HS-5 (cell line): ENCODE measurements at places on chromosomes 6 and 20.

DNA sequence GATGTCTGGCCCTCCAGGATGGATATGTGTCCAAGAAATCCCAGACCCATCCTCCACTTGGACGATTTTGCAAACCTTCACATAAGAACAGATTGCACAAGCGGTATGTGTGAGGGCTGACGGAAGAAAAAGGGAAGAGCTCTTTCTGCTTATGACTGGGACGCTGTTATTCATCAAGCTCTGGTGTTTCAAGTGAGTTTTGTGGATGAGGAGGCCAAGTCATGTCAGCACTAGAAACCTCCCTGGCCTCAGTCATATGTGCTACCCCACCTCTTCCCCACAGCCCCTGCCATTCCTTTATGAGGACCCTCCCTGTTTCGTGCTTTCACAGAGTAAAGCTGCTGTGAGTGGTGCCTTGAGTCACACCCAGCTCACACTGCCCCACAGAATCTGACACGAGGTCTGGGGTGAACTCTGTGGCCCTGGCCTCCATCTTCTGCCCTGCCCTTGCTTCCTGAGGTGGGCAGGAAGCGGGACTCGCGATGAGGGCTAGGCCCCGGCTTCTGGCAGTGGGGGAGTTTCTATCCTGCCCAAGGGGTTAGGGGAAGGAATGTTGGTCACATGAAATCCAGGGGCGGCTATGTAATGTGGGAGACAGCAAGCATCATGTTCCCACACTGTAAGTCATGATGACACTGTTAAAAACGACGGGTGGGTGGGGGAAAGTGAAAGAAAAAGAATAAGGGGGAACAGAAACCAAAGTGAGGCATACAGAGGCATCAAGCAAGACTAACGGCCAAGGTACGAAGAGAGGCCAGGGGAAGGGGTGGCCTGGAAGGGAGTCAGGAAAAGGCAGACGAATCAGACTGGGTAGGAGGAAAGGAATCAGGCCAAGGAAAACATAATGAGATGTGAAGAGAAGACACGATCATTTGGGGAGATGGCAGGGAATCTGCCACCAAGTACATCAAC, 78.1 kb downstream of the PRDM1 start:
- no peak for DNase-seq

DNA sequence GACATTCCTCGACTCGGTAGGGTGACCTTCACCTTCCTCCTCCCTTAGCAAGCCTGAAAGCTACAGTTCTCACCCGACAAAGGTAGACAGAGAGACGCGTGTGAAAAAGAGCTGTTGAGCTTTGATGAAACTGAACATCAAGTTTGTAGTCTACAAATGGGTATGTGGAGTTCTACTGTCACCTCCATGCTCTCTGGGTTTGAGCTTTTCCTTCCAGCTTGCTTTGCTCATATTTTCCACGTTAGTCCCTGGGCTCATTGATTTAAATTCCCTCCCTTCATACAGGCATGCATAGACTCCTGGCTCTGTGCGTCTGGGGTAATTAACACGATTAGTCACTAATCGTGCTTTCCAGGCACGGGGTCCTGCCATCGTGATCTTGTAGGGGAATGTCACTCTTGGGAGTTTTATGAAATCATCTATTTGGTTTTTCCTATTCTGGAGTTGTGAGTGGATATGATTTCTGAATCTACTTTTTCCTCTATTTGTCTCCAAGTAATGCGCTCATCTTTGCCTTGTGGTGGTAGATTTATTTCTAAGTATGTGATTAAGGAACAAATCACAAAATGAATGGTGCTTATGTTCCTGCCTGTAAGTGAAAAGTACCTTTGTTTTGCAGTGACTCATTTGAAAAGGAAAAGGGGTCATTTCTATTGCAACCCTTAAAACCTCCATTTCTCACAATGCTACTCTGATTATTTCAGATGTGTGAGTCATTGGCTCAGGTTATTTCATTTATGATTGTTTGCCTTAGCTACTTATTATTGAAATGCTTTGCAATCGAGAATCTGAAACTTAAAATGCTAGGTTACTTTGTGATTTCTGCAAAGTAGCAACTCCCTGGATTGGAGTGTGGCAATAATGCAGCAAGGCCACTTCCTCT, 154.6 kb downstream of the ZDHHC14 start:
- DNase-seq, result peak; percentile 67

DNA sequence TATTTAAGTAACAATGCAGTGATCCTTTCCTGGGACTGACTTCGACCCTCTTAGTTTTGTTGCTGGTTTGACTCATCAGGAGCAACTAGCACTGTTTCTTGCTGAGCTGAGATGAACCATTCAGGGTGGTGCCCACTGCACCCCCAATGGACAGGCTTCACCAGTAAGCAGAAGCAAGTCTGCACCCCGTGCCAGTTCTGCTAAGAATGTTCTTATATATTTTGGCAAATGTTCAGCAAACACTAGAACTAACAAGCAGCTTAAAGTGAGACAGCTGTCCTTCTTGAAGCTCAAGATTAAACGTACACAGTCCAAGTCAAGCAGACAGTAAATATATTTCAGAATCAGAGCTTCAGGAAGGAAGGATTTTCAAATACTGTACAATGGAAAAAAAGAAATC, 561.3 kb upstream of the CDH4 start:
- no peak for DNase-seq

GRCh38 chr6:31476515-31477139, 21.3 kb upstream of the MICB start:
- DNase-seq, result no peak
